Endodermal cell (in vitro differentiated cells): ENCODE measurements at places on chromosomes 7 and 10.

DNA sequence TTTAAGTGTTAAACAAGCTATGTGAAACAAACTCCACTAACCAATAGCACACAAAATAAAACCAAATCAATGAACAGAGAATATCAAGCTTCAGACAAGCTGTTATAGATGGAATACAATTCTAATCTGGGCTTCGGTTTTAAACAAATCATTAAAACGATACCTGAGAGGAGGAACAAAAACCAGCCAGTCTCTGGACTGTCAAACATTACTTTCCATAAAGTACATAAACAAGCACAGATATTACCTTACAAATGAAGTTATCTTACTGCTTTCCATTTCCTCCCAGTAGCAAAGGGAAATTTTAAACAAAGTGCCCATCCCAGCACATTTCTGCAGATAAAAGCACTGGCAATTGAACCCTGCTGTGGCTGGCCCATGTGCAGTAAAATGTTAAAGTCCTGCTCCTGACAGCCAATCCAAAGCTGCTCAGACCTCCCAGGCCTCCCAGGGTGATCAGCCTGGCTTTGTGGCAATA, 128.0 kb downstream of the NRCAM start:
- peak; percentile 72 for DNase-seq

DNA sequence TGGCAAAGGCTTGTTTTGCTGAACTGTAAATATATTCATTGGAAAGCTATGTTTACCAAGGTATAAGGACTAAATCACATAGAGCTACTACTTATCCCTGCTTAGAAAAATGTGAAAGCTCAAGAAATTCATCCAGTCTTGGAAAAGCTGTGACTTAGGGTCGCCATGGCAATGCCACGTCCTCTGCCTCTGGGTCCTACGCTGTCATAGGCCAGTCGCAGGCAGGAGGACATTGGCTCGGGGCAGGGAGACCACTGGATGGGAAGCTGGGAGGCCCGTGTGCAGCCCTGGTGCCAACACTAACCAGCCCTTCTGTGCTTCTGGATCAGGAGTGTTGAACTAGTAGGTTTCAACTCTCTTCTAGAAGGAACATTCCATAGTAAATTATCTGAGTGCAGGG, 67.3 kb upstream of the PDZD8 start:
- DNase-seq: no peak

DNA sequence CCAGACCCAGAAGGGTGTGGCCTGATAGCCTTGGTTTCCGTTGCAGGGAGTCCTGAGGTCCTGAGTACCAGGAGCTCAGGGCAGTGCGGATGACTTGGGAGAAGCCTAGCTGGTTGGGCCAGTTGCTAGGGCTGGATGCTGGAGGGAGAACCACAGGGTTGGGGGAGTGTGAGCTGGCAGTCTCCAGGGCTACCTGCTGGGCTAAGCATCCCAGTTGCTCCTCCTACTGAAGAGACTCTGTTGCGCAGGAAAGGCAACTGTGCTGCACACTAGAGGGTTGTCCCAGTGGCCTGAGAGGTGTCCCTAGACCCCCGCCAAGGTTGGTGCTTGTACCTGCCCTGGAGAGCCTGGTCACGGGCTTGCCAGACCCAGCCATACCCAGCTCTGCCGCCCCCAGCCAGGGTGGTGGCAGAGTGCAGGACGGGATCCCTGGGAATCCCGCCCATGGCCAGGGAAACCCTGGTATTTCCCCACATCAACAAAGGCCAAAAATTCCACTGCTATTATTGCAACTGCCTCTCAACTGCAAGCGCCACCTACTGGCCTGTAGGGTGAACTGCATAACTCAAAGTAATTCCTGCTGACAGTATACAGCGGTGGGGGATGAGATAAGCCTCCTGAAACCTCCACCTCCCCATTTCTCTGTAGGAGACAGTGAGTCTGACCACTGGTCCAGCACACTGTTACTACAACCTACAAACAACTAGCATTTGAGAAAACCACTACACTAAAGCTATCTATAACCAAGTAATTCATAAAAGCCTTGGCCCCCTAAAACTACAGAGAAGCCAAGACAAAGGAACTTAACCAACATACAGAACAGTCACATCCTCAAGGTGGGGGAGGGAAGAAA, 67.6 kb upstream of the DDC start:
- DNase-seq: peak; percentile 89

- peak; percentile 72 for DNase-seq
Observed at GRCh38 chr7:50303335-50304128, 984 bp upstream of the IKZF1 start.

DNA sequence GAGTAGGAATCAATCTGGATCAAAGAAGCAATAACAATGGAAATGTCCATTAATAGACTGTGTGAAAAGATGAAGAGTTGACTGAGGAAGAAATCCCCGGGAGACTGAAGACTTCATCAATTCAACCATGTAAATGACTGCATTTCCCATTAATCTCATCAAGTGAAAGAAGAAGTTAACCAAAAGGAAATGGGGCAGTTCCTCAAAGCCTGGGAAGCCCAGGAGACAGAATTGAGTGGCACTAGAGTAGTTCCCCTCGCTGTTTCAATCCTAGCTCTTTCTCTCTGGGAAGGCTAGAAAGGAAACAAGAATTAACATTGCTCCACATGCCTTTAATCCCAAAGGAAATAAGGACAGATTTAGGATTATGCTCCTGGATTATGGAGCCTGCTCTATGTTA, 4.8 kb upstream of the OR6V1 start:
- no peak for DNase-seq

DNA sequence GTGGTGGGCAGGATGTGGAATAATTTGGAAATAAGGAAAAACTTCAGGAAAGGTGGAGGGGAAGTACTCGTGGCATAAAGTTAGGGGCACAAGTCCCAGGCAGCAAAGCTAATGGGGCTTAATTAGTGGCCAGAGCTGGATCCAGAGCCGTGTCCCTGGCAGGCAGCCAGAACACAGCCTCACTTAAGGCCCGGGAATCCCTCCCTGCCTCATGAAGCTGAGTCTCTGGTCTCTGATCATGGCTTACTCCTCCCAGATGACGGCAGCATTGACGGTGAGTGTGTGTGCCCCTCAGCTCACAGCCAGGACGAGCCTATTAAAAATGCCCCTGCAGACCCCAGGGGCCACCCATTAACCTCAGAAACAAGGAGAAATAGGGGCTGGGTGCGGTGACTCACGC, 48.2 kb upstream of the NPTX2 start:
- DNase-seq: no peak

GRCh38 chr10:130751106-130751840, 560.2 kb downstream of the TCERG1L start:
- DNase-seq: peak; percentile 35

- no peak for DNase-seq
Observed at GRCh38 chr10:11901454-11901832, 78.3 kb downstream of the PROSER2 start.

GRCh38 chr10:62759599-62760175, 44.8 kb upstream of the ADO start:
- DNase-seq: no peak

GRCh38 chr7:96901822-96902445, 103.4 kb upstream of the DLX6 start:
- DNase-seq: no peak

DNA sequence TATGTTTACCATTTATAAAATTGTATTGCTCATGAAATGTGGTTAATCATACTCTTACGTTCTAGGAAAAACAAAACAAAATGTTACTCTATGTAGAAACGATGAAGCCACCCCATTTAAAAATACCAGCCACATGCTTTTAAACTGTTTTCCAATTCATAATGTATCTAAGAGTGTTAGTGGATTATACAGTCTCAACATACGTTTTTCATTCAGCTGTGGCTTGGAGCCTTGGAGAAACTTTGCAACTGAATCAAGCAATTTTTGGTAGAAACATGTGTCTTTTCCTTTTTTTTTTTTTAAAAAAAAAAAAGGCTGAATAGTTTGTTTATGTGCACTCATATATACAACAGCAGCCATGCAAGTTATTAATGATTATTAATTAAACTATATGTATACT, 378.0 kb upstream of the SEMA3D start:
- DNase-seq: no peak

DNA sequence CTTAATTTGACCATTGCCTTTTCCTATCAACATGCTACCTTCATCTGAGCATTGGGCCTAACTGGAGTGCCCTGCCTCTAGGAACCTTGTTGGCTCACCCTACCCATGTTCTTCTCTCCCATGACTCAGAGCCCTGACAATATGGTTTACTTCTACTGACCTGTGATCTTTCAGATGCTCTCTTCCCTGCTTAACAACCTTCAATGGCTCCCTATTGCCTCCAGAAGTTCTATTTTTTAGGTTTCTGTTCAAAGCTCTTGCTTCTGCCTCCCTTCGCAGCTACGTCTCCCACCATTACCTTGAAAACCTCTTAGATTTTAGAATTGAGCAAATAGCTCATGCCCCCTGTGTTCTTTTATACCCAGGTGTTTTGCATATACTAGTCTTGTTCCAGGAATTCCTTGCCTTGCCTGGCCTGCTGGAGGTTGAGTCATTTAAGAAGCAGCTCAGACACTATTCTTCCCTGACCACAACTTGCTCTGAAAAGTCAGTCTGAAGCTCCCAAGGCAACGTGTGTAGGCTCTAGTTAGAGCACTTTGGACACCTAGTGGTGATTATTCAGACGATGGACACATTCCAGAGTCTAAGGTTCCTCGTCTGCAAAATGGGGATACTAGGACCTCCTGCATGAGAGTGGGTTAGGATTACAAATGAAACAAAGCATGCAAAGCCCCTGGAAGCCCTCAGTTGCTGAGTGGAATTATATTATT, 64.4 kb upstream of the EMX2 start:
- no peak for DNase-seq

- no peak for DNase-seq
Observed at GRCh38 chr7:107506674-107507339, 37.0 kb downstream of the GPR22 start.

DNA sequence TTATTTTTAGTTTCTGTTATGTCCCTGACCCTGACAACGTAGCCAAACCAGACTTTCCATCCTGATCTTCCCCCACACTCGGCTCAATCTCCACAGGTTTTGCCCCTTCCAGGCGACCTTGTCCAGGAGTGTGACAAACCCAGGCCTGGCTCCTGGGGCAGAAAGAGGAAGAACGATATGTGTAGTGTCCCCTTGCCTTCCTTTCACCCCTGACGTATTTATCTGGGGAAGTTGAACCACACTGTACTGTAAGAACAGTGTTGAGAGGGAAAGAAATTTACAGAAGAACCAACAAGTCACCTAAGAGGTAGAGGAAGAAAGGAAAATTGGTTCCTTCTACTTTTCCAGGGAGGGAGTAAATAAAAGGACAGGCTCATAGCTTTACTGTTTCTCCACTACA, 158.0 kb downstream of the VTI1A start:
- no peak for DNase-seq

DNA sequence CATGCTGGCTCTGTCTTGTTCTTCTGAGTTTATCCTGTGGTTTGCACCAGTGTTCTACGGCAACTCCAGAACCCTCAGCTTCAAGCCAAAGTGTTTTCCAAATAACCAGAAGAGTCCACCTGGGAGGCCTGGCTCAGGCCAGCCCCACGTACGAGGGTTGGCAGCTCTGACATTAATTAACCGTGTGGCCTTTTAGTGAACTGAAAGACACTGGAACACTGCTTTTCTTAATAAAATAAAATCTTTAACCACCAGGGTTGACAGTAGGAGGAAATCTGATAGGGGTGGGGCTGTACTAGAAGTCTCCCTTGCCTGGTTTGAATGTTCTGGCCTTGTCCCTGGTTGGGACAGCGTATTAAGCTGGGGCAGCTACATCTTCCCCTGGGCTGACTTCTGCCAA, 64.9 kb downstream of the SYPL1 start:
- DNase-seq: no peak

GRCh38 chr7:1232623-1233332, at the start of gene UNCX:
UNCX (plus strand) TSS chr7:1232872; CDS start chr7:1233018, 146 bp downstream.
- DNase-seq: peak; percentile 85

GRCh38 chr10:79044846-79045245, 23.9 kb upstream of the ZMIZ1 start:
- DNase-seq: peak; percentile 24

GRCh38 chr7:66110856-66111255, 3.8 kb upstream of the CRCP start:
- no peak for DNase-seq

GRCh38 chr7:20287317-20287716, 43.4 kb upstream of the ITGB8 start:
- DNase-seq: no peak

GRCh38 chr10:106038246-106038645, 1126.3 kb downstream of the SORCS1 start:
- no peak for DNase-seq

DNA sequence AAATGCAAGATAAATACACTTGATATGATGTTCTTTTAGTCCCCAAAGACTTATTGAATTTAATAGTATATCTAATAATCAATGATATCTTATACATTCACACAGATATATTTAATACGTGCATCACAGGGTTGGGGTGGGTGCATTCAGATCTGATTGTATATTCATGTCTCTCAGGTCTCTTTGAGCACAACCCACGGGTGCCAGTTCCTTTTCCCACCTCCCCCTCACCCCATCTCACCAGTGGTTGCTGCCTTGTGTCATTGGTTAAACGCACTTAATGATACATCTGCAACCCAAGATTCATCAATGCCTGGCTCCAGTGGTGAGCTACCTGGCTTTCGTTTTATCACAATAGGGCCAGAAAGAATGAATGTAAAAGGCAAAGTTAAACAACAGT, 6.2 kb downstream of the LRIT1 start:
- DNase-seq: no peak

- DNase-seq: peak; percentile 88
Observed at GRCh38 chr7:74453322-74454011, at the start of gene GTF2IRD1. GTF2IRD1 (plus strand) TSS chr7:74453906; CDS start chr7:74508081, 54,175 bp downstream.

- DNase-seq: no peak
Observed at GRCh38 chr7:71988201-71988600, 423.9 kb downstream of the CALN1 start.

DNA sequence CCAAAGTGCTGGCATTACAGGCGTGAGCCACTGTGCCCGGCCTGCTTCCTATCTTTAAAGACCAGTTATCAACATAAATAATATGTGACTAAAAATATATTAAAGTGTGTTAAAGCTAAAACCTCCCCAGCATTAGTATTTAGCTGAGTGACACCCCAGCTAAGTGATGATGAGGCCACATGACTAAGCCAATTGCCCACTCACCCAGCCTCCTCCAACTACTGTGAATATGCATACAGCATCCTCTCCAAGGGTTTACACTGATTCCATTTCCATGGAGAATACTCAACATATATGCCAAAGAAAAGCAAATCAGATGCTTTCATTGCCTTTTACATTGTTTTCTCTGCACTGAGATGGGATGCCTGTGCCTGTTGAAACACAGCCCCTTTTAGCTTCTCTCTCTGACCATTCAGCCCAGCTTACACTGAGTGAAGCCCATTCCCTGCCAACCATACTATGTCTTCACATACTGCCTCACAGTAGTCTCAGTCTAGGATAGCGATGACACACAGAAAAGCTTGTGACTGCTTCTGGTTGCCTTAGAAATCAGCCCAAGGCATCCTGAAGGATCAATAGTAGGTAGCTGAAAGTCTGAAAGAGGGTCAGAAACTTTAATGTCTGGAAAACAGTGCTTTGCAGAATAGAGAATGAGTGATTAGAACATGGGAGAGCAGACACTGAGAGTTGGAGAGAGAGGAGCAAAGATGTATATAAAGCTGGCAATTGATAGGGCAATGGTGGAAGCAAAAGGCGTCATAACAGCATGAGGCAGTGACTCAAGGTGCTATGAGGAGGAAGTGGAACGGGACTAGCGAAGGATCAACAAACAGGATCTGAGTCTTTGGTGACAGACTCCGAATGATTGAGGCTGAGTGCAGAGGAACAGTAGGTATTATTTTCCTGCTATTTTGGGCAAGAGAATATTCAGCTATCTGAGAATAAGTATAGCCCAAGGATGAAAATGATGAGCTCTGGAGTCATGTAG, 19.8 kb upstream of the ATE1 start:
- no peak for DNase-seq
